Type B pancreatic cell (in vitro differentiated cells): ENCODE measurements at places on chromosomes 11 and 22.

DNA sequence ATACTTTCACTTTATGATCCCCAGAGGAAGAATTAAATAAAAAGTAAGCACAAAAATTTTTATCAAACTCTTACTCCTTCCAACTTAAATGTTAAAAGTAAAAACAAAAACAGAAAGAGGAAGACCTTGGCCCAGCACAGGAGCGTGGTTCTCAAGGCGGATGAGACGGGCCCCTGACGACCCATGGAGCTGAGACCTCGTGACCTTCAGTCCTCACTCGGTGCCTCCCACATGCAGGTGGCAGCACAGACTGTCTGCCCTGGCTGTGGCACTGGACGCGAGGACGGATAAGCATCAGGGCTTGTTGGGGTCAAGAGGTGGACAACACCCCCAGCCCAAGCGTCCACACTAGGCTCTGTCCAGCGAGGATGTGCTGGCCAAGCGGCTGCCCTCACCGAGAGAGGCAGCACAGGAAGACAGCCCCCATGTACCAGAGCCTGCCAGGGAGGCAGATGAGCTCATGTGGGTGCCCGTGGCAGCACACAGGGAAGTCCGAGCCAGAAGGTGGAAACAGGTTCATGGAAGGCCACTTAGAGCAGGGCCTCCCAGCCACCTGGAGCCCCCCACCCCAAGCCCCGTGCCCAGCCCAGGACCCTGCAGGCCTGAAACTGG is 1389.8 kb downstream of the TBC1D22A start:
- no peak for DNase-seq

- peak; percentile 8 for DNase-seq
These were observed 119.0 kb downstream of the PARVA start for GRCh38 chr11:12496181-12497025.

- no peak for DNase-seq
These were observed 12.8 kb upstream of the CLPB start for GRCh38 chr11:72446929-72447769.

GRCh38 chr11:8638300-8638699 is 44.2 kb downstream of the TRIM66 start:
- no peak for DNase-seq

- DNase-seq, result peak; percentile 16
These were observed 432.9 kb downstream of the TENM4 start for GRCh38 chr11:79007771-79008402.

- no peak for DNase-seq
These were observed 111.2 kb upstream of the RASSF10 start for GRCh38 chr11:12897867-12898266.

DNA sequence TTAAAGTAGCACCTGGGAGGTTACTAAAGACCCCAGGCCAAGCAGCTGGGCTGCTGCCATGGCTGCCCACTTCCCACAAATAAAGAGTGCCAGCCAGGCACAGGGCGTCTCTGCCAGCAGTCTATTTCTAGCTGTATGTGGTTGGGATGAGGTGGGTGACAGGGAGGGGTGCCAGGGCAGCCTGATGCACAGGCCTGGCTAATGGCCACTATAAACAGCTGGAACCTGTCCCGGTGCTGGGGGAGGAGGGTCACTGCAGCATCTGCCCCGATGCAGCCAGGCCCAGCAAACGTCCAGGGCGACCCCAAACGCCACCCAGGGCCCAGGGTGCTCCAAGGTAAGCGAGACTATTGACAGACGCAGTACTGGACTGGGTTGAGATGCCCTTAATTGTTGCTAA is 37.4 kb downstream of the SCUBE1 start:
- no peak for DNase-seq

DNA sequence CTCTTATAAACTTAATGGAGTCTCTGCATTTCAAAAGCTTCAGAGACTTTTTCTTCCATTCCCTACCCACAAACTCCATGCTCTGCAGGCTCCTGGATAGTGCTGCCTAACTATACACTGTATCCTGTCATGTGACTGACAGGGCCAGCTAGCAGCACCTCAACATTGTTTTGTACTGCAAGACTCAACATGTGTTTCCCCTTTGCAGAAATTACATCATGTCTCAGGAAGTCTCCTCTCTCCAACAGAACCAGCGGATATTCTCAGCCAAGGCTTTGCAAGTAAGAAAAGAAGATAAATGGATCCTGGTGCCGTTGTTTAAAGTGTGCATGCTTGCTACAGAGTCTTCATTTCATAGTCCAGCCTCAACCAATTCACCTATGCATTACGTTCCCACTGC is 164.0 kb upstream of the UBASH3B start:
- DNase-seq, result no peak

- no peak for DNase-seq
These were observed 47.9 kb downstream of the KCNQ1OT1 start for GRCh38 chr11:2651826-2652271.

DNA sequence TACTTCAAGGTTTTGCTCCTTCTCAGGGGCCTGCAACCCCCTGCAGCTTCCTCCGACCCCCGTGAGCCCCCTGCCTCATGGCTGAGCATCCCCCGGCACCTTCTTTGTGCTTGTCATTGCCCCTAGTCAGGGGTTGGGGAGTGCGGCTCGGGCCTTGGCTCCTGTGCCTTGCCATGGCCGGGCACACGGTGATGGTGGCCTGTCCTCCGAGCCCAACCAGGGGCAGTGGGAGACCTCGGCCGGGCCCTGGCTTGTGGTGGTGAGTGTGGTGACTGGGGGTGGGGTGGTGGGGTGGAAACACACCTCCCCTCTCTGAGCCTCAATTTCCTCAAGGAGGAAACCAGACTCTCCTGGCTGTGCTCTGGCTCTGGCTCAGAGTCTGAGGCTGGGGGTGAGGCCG is 1.5 kb upstream of the MRGPRG start:
- no peak for DNase-seq

GRCh38 chr22:22865311-22866072 is 22.1 kb upstream of the IGLL5 start:
- DNase-seq, result no peak

DNA sequence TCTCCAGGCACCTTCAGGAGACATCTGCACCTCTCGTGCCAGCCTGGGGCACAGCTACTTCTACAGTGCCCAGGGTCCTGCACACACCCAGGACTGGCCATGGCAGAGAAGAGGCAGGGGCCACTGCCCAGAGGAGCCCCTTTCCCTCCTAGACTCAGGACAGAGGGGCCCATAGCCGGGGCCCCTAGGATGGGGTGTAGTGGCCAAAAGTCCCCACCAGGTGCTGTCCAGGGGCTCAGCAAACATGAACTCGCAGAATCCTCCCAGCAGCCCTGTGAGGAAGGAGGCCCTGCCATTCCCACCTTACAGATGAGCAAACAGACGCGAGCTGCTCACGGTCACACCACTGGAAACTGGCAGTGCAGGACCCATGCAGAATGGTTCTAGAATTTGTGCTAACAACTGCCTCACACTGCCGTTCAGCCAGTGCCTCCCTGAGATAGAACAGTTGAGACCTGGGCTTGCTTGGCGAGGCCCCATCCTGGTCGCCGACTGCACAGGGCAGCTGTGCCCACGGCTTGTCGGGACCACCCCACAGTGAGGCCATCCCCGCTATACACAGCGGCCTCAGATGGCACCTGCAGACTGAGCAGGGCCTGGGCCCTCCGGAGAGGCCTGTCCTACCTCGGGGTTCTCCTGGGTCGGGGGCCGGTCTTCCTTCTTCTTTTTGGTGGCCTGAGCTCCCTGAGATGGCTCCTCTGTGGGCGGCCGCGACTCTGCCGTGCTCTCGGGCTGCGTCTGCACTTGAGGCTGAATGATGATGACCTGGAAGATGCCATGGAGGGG is 96.4 kb downstream of the PHF21B start:
- no peak for DNase-seq
